ENCODE measurements at places on chromosomes 7 and 10.

DNA sequence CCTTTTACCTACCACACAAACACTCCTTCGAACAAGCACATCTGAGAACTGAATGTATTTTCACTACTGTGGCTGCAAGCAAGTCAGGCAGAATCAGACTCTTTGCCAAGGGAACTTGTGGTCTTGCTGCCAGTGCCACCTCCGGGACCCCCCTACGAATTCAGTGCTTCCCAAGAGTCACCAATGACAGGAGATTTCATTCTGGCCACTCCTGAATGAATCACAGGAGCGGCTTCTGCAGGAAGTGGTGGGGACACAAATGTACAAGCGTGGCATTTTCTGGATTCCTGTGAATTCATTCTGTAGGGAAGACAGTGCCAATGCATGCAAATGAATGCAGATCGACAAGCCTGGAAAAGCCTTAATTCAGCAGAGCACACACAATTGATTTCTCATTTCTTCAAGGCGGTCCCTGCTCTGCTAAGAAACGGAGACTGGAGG is 161.2 kb downstream of the CAMK1D start:
- DNase-seq: no peak

- no peak for DNase-seq
Measured at GRCh38 chr10:127556916-127557315, 7.8 kb downstream of the NPS start.

- no peak for DNase-seq
Measured at GRCh38 chr10:79102498-79102874, 33.7 kb downstream of the ZMIZ1 start.

DNA sequence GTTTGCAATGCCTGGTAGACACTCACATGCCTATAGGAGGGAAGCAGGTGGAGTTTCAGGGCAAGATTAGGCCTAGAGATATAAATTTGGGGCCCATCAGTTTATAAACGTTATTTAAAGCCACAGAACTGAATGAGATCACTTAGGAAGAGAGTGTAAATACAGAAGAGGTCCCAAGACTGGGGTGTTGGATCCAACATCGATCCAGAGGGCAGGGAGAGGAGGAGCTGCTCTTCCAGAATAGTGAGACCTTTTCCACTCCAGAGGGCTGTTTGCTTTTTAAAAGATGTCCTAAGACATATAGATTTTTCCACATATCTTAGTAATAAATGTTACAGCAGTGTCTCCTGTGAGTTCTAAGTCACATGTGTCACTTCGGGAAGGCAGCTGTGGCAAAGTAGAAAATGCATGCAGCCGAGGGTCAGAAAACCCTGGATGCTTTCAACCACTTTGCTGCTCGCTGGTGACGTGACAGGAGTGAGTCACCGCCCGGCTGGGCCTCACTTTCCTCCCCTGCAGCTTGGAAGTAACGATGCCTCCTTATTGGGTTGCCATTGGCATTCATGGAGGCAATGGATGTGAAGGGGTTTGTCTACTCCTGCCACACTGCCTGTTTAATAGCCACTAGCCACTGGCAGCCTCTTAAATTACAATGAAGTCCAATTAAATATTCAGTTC is 95.4 kb downstream of the TRIL start:
- no peak for DNase-seq

DNA sequence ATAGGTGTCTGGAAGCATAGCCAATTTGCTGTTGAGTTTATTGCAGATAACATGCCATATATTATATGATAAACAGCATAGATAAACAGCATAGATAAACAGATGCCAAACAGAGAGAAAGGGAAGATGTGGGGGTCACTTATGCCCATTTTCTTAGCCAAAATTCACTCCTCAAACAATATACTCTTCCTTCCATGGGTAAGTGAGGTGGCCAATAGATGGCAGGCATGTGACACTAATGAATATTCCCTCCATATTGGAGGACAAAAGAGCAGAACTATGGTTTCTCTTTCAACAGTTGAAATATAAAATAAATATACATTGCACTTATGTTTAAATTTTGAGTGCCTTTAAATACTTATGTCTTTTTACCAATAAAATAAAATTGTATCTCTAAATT is 1212.8 kb downstream of the REEP3 start:
- no peak for DNase-seq

- no peak for DNase-seq
Measured at GRCh38 chr10:28975891-28976531, 298.7 kb downstream of the BAMBI start.
